ENCODE measurements at places on chromosomes 3 and 15. TPM values are rescaled to one million over a fixed set of nuclear protein-coding genes. Genes with fewer than 3 reads are reported as not detected.

ANKUB1 gene
- total RNA-seq: not detected

SUCLG2 gene
- 39.5 TPM for total RNA-seq

GPR27 gene
- total RNA-seq: 0.90 TPM

INKA1 gene
- 1.5 TPM for total RNA-seq

FAM131A gene
- total RNA-seq: 6.6 TPM

PLSCR4 gene
- not detected for total RNA-seq

RNF168 gene
- total RNA-seq: 37.7 TPM

ADGRG7 gene
- not detected for total RNA-seq

IMPG2 gene
- 0.82 TPM for total RNA-seq

- no peak overlapping the region for H3K27ac ChIP-seq
- H3K4me1 ChIP-seq: no peaks in the 10 kb centered on the region
- no peak for DNase-seq
- no peaks in the 10 kb centered on the region for H3K27me3 ChIP-seq
Observed at GRCh38 chr3:23094890-23095462, 108.2 kb upstream of the UBE2E2 start.

- H3K27me3 ChIP-seq: peaks cover 45% of the 10 kb centered on the region
- no peaks in the 10 kb centered on the region for H3K36me3 ChIP-seq
- H3K4me1 ChIP-seq: peaks cover 13% of the 10 kb centered on the region
- DNase-seq: no peak
- no peak overlapping the region for H3K4me3 ChIP-seq
Observed at GRCh38 chr15:95280711-95281110, 1049.3 kb downstream of the MCTP2 start.

GRCh38 chr3:152155246-152156020 lies 113.3 kb upstream of the MBNL1 start:
- H3K27ac ChIP-seq: no peak overlapping the region
- no peaks in the 10 kb centered on the region for H3K36me3 ChIP-seq
- no peak overlapping the region for H3K4me3 ChIP-seq
- peaks cover 3% of the 10 kb centered on the region for H3K27me3 ChIP-seq
- no peak for DNase-seq
- peaks cover 23% of the 10 kb centered on the region for H3K4me1 ChIP-seq

DNA sequence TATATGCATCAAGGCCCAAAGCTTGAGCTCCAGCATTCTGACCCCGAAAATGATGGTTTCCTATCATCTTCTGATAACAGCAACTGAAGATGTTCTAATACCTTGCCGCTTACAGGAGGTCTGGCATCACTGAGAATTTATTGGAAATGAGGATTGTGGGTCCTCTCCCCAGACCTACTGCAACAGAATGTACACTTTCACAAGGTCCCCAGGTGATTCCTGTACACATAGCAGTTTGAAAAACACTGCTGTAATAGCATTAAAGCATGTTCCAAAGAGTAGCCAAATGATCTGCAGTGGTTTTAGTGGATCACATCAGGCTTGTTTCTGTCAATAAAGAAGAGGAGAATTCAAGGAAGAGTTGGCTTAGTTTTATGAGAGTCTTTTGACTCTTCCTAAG lies 11.3 kb downstream of the TGFBR2 start:
- peaks cover 100% of the 10 kb centered on the region for H3K4me1 ChIP-seq
- DNase-seq: no peak
- peak overlapping the region; percentile 93 for H3K27ac ChIP-seq
- peaks cover 8% of the 10 kb centered on the region for H3K36me3 ChIP-seq
- no peaks in the 10 kb centered on the region for H3K27me3 ChIP-seq

DNA sequence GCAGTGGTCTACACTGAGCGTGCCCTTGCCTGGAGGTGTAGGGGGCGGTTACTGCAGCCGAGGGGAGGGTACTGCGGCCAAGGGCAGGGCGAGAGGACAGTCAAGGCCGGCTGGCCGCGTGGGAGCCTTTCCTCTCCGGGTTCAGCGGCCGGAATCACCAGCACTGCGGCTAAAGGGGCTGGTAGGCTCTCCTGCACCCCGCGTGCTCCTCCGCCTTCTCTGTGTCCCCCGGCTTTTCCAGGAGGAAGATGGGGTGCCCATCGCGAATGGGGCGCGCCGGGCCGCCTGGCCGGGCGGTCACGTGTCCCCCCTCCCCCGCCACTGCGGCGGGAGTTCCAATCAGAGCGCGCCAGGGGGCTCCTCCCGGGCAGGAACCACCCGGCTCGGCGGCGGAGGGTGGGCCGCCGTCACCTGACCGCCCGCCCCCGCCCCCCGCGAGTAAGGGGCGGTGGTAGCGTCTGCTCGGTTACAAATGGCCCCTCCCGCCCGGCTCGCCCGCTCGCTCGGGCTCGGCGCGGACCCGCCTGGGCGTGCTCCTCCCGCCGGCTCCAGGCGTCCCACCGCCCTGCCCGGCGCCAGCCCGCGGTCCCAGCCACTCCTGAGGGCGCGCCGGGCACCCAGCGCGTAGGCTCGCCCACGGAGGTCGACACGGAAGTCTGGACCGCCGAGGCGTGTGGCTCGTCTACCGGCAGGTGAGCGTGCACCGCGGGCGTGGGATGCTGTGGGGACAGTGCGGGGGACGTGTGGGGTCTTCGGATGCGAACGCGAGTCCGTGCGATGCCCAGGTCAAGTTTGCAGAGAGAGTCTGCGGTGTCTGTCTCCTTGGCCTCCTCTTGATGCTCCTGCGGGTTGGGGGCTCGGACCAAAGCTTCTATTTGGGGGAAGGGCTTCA lies 242.6 kb upstream of the TOPAZ1 start:
- H3K27me3 ChIP-seq: peaks cover 90% of the 10 kb centered on the region
- peak overlapping the region; percentile 94 for H3K4me3 ChIP-seq
- no peak for DNase-seq

- H3K4me1 ChIP-seq: peaks cover 42% of the 10 kb centered on the region
- peak overlapping the region; percentile 51 for H3K4me3 ChIP-seq
- peak; percentile 46 for DNase-seq
- H3K27ac ChIP-seq: no peak overlapping the region
- peaks cover 3% of the 10 kb centered on the region for H3K36me3 ChIP-seq
Observed at GRCh38 chr3:112074616-112075497, 11.3 kb upstream of the C3orf52 start.

DNA sequence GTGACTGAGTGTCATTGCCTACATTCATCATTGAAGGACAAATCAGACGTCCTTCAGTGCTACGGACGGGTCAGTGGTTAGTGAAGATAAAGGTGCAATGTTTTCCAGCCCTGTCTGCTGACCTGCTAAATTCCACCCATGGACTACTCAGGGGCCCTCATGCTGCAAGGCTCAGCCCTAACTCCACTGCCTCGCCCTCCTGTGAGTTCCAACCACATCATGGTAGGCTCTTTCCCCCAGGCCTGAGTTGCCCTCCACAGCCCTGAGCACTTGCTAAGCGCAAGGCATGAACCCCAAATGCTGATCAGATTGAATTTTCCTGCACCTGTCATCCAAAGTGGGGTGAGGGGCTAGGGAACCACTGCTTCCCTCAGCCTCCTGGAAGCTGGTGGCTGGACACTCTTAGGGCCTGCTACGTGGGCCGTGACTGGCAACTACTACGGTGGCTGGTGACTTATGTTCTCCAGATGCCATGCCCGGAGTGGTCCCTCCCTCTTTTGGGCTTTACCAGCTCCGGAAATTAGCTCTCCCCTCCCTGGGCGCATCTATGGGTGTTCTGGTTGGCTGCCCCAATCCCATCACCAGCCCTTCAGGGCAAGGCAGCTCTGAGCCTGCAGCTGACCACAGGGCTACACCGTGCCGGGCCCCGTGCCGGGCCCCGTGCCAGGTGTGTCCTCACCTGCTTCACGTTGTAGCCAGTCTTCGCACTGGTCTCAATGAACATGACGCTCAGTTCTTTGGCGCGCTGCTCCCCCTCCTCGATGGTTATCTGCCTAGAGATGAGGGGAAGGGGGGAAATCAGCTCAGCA lies 32.1 kb downstream of the SRPRB start:
- no peak overlapping the region for H3K27ac ChIP-seq
- no peak for DNase-seq
- no peaks in the 10 kb centered on the region for H3K4me1 ChIP-seq
- H3K4me3 ChIP-seq: no peak overlapping the region
- H3K36me3 ChIP-seq: no peaks in the 10 kb centered on the region

DNA sequence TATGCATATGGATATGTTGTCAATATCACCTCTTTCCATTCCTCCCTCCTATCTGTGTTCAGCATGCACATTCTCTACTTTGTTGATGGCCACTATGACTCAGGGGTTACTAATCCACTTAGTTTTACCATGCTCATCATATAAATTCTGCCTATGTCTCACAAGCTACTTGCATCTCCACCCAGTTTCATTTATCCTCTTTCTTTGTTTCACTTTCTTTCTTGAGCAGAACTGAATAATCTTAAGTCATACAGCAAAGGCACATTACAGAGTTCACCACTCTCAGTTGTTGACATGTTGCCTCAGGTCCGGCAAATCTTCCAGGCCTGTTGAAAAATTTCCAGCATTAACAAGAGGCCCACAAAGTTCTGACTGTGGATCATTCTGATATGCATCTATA lies 71.5 kb downstream of the SSR3 start:
- DNase-seq: peak; percentile 16
- H3K36me3 ChIP-seq: no peaks in the 10 kb centered on the region
- H3K4me3 ChIP-seq: peak overlapping the region; percentile 85
- H3K27me3 ChIP-seq: no peaks in the 10 kb centered on the region

GRCh38 chr3:184784731-184785500 lies 27.1 kb upstream of the VPS8 start:
- no peaks in the 10 kb centered on the region for H3K36me3 ChIP-seq
- H3K4me1 ChIP-seq: peaks cover 22% of the 10 kb centered on the region
- H3K4me3 ChIP-seq: no peak overlapping the region
- DNase-seq: no peak
- H3K27ac ChIP-seq: no peak overlapping the region
- H3K27me3 ChIP-seq: peaks cover 21% of the 10 kb centered on the region

GRCh38 chr3:67382536-67382935 lies 271.9 kb downstream of the SUCLG2 start:
- no peaks in the 10 kb centered on the region for H3K27me3 ChIP-seq
- DNase-seq: no peak
- no peak overlapping the region for H3K4me3 ChIP-seq

DNA sequence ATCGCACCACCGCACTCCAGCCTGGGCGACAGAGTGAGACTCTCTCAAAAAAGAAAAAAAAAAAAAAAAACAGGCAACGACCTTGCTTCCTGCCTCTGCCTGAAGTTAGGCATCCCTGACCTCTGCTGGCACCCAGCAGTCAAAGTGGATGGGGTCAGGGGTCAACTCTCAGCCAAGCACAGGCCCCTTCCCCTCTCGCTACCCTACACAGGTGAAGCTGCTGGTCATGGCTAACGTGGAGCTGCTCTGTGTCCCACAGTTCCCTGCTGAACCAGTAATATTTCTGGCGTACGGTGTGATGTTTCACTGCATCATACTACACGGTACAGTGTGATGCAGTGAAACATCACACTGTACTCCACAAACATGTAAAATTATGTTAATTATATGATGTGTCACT lies 13.9 kb upstream of the FRG2C start:
- no peaks in the 10 kb centered on the region for H3K27me3 ChIP-seq
- H3K36me3 ChIP-seq: no peaks in the 10 kb centered on the region
- no peak for DNase-seq
- H3K4me1 ChIP-seq: no peaks in the 10 kb centered on the region
- no peak overlapping the region for H3K4me3 ChIP-seq

GRCh38 chr3:100359035-100359434 lies 24.5 kb downstream of the NIT2 start:
- peak overlapping the region; percentile 23 for H3K27ac ChIP-seq
- no peak for DNase-seq
- no peak overlapping the region for H3K4me3 ChIP-seq
- H3K4me1 ChIP-seq: no peaks in the 10 kb centered on the region
- no peaks in the 10 kb centered on the region for H3K27me3 ChIP-seq

DNA sequence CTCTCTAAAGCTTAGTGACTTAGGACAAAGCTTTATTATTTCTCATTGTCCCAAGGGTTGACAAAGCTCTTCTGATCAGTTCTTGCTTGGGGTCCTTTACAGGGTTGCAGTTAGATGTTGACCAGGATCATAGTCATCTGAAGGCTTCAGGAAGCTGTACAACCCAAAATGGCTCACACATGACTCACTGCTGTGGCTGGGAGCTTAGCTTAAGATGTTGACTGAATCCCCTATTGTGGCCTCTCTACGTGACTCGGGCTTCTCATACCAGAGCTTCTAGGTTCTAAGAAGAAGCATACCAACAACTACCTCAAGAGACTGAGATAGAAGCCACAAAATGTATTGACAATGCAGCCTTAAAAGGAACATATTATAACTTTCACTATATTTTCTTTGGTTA lies 569.6 kb upstream of the ROBO2 start:
- no peaks in the 10 kb centered on the region for H3K27me3 ChIP-seq
- H3K4me1 ChIP-seq: no peaks in the 10 kb centered on the region
- no peaks in the 10 kb centered on the region for H3K36me3 ChIP-seq
- no peak for DNase-seq
- no peak overlapping the region for H3K27ac ChIP-seq

GRCh38 chr3:94378322-94378721 lies 315.5 kb downstream of the NSUN3 start:
- H3K27me3 ChIP-seq: no peaks in the 10 kb centered on the region
- no peaks in the 10 kb centered on the region for H3K36me3 ChIP-seq

- no peaks in the 10 kb centered on the region for H3K27me3 ChIP-seq
- no peak for DNase-seq
- H3K4me1 ChIP-seq: peaks cover 16% of the 10 kb centered on the region
- H3K36me3 ChIP-seq: no peaks in the 10 kb centered on the region
Observed at GRCh38 chr3:13579063-13579462, 30.1 kb downstream of the FBLN2 start.

All from activated T-cell treated with anti-CD3 and anti-CD28 coated beads, Interleukin-2, amount 50 U/mL, for 72 hours (primary cell).